Stimulated activated CD4-positive, alpha-beta T cell treated with anti-CD3 and anti-CD28 coated beads, Interleukin-1b, Interleukin-23, amount 100 ng/mL, for 4 hours (primary cell): ENCODE measurements at places on chromosomes 1 and 21.

DNA sequence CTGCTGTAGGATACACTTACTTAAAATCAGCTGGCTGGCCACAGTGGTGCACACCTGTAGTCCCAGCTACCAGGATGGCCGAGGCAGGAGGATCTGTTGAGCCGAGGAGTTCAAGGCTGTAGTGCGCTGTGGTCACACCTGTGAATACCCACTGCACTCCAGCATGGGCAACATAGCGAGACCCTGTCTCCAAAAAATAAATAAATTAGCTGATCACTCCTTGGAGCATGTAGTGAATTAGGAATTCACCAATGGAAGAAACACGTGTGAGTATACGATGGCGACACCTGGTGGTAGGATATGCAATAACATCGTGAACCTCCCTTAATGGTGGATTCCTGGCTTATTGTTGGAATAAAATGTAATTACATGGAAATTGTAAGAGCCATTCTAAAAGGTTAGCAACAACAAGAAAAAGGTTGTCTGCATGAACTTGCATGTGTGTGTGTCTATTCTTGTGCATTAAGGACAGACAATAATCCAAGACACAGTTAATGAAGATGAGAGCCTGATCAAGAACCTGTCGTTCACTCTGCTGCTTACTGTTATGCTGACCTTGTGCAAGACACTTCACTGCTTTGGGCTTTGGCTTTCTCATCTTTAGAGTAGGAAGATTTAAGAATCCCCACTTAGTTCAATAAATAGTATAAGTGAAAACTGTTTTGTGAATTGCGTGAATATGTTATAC is 38.6 kb upstream of the COX20 start:
- DNase-seq = peak; percentile 19

GRCh38 chr1:115429884-115430283 is 91.8 kb upstream of the NGF start:
- no peak for DNase-seq

- DNase-seq = no peak
Observed at GRCh38 chr21:33023574-33024200, 2.0 kb upstream of the OLIG2 start.

GRCh38 chr1:226475142-226475511 is 67.2 kb upstream of the PARP1 start:
- DNase-seq = no peak

- no peak for DNase-seq
Observed at GRCh38 chr1:39926820-39927219, 25.1 kb upstream of the MYCL start.

DNA sequence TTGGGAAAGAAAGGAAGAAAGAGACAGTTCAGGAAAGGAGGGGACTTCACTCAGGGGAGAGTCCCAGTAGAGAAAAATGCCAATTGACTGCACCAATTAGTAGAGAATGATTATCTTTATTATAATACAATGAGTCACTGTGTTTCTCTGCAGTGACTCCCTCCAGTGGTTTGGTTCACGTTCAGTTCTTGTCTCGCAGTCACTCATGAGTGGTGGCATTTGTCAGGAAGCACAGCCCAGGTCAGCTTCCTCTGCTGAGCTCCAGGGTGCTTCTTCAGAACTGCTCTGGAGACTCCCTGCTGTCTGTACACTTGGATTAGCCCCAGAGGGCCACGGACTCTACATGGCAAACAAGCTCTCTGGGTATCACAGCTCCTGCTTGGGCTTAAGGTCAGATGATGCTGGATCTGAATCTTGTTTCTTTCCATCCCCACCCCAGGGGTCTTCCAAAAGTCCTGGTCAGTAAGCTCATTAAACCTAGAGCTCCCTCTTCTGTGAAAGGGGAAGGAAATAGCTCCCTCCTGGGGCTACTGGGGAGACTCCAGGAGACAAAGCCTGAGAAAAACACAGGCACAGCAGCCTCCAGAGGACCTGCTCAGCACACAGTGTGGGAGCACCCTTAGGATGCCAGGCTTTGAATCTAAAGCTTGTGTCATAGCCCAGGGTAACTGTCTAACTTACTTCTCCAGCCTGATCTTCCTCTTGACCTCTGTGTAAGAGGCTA is 619.0 kb downstream of the AJAP1 start:
- no peak for DNase-seq

- DNase-seq = no peak
Observed at GRCh38 chr1:33274446-33274845, 18.2 kb downstream of the ZNF362 start.

DNA sequence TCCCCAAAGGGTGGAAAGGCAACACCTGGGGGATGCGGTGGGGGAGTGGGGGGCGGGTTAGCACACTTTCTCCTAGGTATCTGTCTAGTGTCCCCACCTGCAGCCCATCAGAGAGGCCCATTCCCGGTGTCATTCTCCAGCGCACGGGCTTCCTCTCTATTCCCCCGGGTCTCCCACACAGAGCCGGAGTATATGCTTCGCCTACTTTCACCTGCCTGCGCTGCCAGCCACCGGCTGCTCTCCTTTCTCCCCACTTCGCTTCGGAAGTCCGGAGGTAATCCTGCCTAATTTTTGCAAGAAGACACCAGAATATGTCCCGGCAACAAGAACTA is 852 bp downstream of the RGS7 start:
- no peak for DNase-seq

DNA sequence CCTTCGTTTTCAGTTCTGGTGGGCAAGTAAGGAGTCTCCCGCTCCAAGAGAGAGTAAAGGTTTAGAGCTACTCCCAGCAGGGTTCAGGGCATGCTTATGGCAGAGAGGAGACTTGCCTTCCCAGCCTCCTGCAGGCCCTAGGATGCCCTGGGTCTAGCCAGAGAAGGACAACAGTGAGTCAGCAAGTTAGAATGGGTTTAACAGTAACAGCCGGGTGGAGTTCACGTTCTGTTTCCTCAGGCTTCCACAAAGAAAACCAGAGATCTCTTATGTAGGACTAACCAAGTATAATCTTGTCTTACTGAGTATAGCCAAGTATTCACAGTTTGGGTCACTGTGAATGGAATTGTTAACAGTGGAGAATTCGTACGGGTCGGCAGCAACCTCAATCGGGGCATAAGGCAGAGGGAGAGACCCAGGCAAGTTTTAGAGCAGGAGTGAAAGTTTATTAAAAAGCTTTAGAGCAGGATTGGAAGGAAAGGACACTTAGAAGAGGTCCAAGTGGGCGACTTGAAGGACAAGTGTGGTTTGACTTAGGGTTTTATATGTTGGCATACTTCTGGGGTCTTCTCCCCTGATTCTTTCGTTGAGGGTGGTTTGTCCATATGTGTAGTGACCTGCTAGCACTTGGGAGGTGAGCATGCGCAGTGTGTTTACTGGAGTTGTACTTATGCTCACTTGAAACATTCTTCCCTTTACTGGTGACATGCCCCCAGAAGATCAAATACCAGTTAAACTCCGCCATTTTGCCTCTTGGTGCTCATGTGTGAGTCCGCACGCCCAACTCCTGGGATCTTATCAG is 4.5 kb downstream of the OVAAL start:
- no peak for DNase-seq

DNA sequence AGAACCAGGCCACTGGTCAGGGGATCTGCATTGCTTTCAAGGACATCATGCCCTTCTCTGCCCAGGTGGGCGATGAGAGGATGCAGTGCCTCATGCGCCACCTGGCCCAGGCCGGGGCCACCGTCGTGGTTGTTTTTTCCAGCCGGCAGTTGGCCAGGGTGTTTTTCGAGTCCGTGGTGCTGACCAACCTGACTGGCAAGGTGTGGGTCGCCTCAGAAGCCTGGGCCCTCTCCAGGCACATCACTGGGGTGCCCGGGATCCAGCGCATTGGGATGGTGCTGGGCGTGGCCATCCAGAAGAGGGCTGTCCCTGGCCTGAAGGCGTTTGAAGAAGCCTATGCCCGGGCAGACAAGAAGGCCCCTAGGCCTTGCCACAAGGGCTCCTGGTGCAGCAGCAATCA is 5.0 kb upstream of the ZBTB48 start:
- no peak for DNase-seq

GRCh38 chr1:159879977-159880376 is 17.5 kb upstream of the VSIG8 start:
- DNase-seq = no peak

- DNase-seq = no peak
Observed at GRCh38 chr1:197284966-197285365, 16.9 kb downstream of the CRB1 start.

DNA sequence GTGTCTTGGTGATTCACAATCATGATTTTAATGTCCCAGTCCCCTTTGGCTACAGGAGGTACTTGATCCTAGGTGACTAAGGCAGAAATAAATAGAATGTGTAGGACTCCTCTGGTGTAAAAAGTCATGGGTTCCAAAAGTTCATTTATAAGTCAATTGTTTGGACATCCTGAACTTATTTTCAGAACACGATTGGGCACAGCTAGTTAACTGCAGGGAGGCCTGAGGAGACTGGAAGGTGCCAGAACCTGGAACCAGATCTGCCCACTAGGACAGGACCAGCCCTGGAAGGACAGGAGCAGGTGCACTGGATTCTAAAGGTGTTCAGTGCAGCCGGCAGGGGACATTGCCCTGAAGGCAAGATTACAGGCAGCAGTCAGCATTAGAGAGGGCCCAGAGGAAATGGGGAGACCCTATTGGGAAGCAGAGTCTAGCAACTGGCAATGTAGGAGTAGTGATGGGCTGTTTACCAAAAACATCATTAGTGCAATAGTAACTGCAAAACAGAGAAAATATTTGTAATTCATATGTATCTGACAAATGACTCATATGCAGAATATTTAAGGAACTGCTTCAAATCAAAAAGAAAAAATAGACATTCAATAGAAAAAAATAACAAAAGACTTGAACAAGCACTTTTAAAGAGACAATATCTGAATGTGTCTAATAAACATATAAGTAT is 23.6 kb upstream of the HEATR1 start:
- DNase-seq = no peak

DNA sequence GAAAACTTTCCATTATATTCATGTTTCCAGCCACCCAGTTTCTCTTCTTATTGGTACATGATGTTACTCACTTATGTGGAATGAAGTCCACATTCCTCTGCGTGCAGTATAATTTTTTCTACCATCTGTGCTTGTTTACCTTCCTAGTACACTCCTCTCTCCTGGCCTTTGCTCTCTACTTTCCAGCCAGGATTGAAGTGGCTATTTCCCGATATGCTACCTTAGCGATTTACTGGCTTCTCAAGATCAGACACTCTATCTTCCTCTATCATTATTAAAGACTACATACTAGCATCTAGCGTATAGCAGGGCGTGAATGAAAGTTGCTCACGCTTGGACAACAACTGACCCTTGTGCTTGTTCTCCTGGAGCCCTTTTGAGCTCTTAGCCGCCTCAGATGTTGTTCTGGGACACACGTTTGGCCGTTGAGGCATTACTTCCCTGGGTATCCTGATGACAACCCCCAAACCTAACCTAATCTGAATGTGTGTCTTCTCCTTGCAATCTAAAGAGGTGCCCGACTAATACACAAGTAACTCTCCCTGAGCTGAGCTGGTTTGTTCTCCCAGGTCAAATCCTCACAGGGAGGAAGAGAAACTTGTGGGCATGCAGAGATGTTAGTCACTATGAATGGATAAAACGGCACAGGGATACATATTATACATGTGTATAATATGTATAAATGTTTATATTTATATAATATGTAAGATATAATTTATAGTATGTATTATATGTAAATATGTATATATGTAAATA is 13.4 kb upstream of the MTARC2 start:
- DNase-seq = no peak

DNA sequence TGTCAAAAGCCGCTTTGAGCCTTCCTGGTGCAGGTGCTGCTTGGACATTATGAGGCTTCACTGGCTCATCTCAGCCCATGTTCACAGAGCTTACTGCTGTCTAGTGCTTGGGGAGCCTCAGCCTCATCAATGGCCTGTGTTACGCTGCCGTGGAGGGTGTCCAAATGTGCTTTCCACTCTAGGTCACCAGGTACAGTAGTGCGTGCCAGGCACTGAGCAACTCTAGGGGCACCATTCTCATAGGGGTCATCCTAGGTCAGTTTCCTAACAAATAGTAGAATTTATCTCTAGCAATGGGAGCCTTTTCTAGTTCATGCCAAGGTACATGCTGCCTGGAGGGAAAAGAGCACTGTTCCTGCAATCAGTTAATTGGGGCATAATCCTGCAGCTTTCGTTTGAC is 193.8 kb downstream of the DYRK1A start:
- no peak for DNase-seq

- no peak for DNase-seq
Observed at GRCh38 chr1:231776010-231776756, 149.6 kb downstream of the DISC1 start.

GRCh38 chr1:169321539-169321938 is 46.1 kb downstream of the NME7 start:
- DNase-seq = no peak

DNA sequence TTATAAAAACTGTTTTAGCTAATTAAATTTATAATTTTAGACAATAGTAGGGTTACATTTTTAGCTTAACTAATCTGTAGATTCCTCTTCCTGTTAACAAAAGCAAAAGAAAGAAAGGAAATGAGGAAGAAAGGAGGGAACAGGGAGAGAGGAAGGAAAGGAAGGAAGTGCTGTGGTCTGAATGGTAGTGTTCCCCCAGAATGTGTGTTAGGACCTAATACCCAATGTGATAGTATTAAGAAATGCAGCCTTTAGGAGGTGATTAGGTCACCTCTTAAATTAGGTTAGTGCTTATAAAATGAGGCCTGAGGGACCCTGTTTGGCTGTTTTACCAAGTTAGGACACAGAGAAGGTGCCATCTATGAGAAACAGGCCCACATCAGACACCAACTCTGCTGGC is 136.9 kb upstream of the SAMSN1 start:
- no peak for DNase-seq

- no peak for DNase-seq
Observed at GRCh38 chr1:2127187-2128145, 67.1 kb downstream of the FAAP20 start.

GRCh38 chr1:20485527-20486456 is at the start of gene CAMK2N1:
CAMK2N1 (minus strand) TSS chr1:20486210; CDS start chr1:20485379, 831 bp downstream.
- DNase-seq = peak; percentile 54

DNA sequence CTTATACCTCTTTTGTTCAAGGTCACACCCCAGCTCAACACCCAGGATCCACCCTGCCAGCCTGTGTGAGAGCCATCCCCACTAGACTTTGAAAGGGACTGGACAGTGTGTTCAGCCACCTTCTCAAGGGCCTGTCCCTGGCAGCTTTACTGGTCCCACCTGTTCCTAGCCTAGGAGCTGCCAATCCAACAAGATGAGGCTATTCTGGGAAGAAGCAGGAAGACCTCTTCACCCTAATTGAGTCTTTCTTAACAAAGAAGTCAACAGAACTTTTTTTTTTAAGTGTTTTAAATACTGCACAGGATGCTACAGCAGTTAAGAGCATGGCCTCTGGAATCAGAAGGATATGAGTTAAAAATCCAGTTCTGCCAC is 95.8 kb upstream of the HOOK1 start:
- no peak for DNase-seq

DNA sequence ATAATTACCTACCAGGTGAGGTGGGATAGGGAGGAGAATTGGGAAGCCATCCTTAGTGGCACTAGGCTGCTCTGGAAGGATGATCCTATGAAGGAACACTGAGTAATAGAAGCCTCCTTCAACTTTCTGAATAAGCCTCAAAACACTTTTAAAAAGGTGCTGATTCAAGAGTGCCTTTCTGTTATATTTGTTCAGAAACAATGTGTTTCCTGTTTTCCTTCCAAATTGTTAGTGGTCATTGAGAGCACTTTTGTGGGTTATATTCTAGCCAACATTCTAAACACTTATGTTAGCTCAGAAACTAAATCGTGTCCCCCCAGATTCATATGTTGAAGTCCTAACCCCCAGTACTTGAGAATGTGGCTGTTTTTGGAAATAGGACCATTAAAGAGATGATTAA is 237.3 kb downstream of the TNR start:
- DNase-seq = no peak
